Heart left ventricle (tissue), 16 donors: ENCODE measurements at places on chromosomes 13 and 19. TPM values are rescaled to one million over a fixed set of nuclear protein-coding genes. Genes with fewer than 3 reads are reported as not detected.

Gene ZNF470
- total RNA-seq: 3.9 TPM

GRCh38 chr13:53058065-53058679, 29.6 kb downstream of the OLFM4 start:
- no peak for DNase-seq
- H3K4me3 ChIP-seq: no peak overlapping the region
- no peak overlapping the region for H3K27ac ChIP-seq
- H3K36me3 ChIP-seq: no peaks in the 10 kb centered on the region
- H3K27me3 ChIP-seq: no peaks in the 10 kb centered on the region

DNA sequence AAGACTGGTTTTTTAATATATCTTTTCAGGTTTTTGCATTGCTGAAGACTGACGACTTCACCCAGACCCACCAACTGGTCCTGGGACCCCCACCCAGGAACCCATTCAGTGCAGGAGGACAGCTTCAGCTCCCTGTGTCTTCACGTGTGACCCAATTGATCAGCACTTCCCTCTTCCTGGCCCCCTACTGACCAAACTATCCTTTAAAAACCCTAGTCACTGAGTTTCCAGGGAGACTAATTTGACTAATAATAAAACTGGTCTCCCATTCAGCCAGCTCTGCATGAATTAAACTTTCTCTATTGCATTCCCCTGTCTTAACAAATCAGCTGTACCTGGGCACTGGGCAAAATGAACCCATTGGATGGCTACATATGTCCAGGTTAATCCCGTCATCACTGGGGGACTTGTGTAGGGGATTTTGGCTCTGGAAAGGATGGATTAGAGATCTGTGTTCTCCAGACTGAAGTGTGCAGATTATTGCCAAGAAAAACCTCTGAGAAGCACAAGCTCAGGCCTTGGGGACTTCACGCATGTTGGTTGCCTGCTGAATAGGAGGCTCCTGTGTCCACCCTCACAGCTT, 16.3 kb upstream of the PARP4 start:
- H3K36me3 ChIP-seq: no peaks in the 10 kb centered on the region
- DNase-seq: no peak
- no peak overlapping the region for H3K27ac ChIP-seq
- H3K27me3 ChIP-seq: peaks cover 12% of the 10 kb centered on the region

Gene SACS
- total RNA-seq: 27.8 TPM

- H3K4me1 ChIP-seq: no peaks in the 10 kb centered on the region
- no peaks in the 10 kb centered on the region for H3K27me3 ChIP-seq
- H3K27ac ChIP-seq: no peak overlapping the region
- no peak for DNase-seq
- no peak overlapping the region for H3K4me3 ChIP-seq
- H3K36me3 ChIP-seq: no peaks in the 10 kb centered on the region
These were observed 463.5 kb downstream of the GPC6 start for GRCh38 chr13:93690139-93690538.

GRCh38 chr13:42348576-42348975, 76.6 kb downstream of the AKAP11 start:
- H3K27ac ChIP-seq: no peak overlapping the region
- no peaks in the 10 kb centered on the region for H3K27me3 ChIP-seq
- H3K4me1 ChIP-seq: peaks cover 2% of the 10 kb centered on the region
- DNase-seq: no peak

DNA sequence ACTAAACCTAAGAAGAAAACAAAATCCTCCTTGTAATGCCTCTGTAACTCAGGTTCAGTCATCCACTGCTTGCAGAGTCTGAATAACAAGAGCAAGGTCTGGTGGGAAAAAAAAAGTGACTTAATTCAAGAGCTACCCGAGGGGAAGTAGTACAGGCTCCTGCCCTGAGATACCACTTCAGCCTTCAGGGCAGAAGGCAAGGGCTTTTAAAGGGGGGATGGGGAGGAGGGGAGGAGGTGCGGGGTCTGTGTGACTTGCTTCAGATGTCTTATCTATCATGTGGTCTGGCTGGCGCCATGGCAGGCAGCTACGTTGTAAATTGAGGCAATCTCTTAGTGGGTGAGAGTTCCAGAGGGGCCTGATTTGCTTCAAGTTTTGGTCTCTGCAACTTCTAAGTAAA, 66.7 kb downstream of the LRRC63 start:
- no peaks in the 10 kb centered on the region for H3K4me1 ChIP-seq
- H3K27ac ChIP-seq: no peak overlapping the region
- peaks cover 3% of the 10 kb centered on the region for H3K27me3 ChIP-seq
- H3K36me3 ChIP-seq: no peaks in the 10 kb centered on the region

Gene BEST2
- total RNA-seq: not detected

GRCh38 chr19:41998246-41999020, 4.4 kb upstream of the ATP1A3 start:
- no peak overlapping the region for H3K4me3 ChIP-seq
- peak; percentile 43 for DNase-seq
- peaks cover 24% of the 10 kb centered on the region for H3K27me3 ChIP-seq
- no peaks in the 10 kb centered on the region for H3K4me1 ChIP-seq
- H3K36me3 ChIP-seq: no peaks in the 10 kb centered on the region

DNA sequence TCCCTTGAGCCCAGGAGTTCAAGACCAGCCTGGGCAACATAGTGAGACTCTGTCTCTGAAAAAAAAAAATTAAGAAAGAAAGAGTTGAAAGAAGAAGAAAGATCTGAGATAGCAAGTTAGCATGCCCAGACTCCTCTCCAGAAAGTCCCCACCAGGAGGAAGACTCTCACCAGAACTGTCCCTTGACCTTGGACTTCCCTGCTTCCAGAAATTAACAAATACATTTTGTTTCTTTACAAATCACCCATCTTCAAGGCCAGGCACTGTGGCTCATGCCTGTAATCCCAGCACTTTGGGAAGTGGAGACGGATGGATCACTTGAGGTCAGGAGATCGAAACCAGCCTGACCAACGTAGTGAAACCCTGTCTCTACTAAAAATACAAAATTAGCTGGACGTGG, 44.3 kb upstream of the KLF2 start:
- no peak overlapping the region for H3K4me3 ChIP-seq
- no peak overlapping the region for H3K27ac ChIP-seq
- no peaks in the 10 kb centered on the region for H3K27me3 ChIP-seq
